ENCODE measurements at places on chromosomes 11 and 22.

DNA sequence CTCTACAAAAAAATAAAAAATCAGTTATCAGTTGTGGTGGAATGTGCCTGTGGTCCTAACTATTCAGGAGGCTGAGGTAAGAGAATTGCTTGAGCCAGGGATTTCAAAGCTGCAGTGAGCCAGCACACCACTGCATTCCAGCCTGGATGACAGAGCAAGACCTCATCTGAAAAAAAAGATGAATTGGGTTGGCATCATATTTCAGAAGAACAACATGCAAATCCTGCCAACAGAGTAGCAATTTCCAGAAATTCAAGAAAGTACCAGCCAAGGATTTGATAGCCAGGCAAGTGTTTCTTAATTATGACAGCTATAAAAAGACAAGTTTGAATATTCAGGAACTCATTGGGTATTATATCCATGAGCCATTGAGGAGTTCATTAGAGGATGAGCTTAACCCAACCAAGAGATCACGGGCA, 75.2 kb downstream of the USP47 start:
- DNase-seq, result no peak

DNA sequence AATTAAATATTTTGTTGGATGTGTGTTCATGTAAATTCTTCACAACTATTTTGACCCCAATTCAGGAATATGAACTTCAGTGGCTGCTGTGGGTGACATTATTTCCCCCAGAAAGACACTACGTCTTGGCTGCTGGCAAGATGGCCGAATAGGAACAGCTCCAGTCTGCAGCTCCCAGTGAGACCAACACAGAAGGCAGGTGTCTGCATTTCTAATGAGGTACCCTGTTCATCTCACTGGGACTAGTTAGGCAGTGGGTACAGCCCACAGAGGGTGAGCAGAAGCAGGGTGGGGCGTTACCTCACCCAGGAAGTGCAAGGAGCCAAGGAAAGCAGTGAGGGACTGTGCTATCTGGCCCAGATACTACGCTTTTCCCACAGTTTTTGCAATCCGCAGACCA, 65.3 kb downstream of the ZBTB44 start:
- DNase-seq, result no peak

DNA sequence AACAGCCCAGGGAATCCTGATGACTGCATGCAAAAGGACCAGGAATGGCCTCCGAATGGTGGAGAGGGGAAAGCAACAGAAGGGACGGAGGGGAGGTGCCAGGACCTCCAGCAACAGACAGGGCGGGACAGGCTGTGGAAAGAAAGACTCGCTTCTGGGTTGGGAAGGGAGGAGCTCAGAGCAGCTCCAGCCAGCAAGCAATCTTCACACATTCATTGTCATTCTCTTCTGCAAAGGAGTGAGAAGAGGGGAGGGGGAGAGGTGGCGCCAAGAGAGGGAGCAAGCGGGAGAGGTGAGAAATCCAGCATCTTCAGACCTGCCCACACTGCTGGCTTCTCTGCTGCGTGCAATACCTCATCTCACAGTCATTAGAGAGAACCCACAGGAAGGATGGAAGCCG, 509.0 kb downstream of the BUD13 start:
- DNase-seq, result no peak

- no peak for DNase-seq
Measured at GRCh38 chr11:35288309-35288708, 131.0 kb downstream of the SLC1A2 start.

DNA sequence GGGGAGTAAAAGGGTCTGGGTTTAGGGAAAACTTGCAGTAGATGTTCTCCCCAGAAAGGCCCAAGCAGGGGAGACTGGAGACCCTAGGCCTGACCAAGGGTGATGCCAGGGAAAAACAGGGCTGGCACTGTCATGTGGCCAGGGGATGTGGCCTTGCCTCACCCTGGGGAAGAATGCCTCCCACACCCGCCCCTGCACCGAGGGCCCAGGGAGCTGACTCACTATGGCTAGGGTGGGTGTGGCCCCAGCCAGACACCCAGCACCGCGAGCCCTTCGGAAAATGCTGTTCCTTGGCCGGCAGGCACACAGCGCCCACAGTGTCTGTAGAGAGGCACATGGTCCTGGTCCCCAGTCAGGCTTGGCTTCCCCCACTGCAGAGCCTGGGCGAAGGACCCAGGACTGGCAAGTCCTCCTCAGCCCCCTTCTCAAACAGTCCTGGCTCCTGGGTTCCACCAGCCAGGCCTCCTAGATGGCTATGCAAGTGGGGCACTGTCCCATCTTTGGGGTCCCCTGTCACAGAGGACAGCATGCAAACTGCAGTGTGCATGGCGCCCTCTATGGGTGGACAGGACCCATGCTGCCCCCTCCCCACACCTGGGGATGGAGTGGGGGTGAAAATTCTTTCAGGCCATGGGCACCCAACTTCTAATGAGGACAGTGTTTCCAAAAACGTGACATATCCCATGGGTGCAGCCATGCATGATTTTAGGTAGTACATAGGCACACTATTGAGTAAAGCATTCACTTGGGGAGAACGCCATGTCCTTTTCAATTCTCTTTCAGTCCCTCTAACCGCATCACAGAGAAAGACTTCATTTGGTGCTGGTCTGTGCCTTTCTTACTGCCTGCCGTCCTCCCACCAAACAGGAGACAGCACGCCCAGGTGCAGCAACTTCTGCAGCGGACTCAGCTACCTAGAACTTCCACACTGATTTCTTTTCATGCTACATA, 15.2 kb downstream of the TMPRSS5 start:
- no peak for DNase-seq

GRCh38 chr11:18455686-18456372, at the start of gene LDHAL6A:
LDHAL6A (plus strand) TSS chr11:18455856; CDS start chr11:18456681, 825 bp downstream.
- DNase-seq, result no peak
